Heart left ventricle (tissue), 16 donors: ENCODE measurements at places on chromosomes 16 and 17. TPM values are rescaled to one million over a fixed set of nuclear protein-coding genes. Genes with fewer than 3 reads are reported as not detected.

DNA sequence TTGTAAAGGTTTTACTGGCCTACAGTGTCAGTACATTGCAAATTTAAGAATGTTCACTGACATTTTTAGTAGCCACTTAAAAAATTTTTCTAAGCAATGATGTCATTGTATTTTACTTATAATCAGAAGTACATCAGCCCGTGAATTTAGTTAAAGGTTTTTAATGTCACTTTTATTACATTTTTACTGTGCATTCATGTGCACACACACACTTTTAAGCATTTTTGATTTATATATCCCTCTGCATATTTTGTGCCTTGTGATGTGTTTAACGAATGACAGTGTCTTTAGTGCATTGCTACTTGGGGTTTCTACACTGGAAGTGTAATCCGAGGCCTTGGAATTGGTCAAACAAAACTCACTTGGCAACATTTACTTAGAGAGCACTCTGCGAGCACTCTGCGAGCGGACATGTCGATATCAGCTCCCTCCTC is 190.4 kb downstream of the WWOX start:
- no peak for DNase-seq

- no peak for DNase-seq
Observed at GRCh38 chr16:78560997-78561396, 461.5 kb downstream of the WWOX start.

DNA sequence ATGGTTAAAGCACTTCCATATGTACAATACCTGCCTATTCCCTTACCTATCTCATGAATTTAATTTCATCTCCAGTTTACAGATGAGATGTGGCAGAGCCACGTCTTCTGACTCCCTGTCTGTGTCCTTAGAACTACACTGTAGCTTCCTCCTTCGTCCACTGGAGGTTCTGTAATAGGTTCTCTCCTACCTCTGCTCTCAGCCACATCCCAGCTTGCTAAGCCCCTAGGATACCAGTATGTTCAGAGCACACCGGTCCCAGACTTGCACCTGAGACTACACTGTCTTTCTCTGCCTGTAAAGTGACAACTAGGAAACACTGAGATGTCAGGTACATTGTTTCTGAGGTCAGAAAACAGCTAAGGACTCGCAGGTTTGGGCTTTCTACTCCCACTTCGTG is 3.8 kb upstream of the RASL10B start:
- no peak for DNase-seq

DNA sequence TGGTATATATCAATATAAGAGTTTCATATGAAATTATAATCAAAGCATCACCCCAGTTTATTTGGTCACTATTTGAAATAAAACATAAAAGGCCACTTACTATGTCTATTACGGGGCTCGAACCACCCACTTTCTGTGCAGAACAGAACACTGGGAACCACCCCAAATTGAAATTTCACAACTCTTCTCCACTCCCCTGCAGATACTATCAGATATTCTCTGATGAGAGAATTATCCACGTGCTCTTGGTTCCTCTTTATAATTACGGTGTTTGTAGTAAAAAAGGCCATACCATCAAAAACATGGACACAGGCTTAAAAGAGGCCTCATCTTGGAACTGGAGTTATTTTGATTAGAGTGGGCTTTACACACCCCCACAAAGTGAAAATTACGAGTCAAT is 82.8 kb downstream of the WDR59 start:
- no peak for DNase-seq

- no peak for DNase-seq
Observed at GRCh38 chr16:88004391-88004790, 53.2 kb downstream of the BANP start.

DNA sequence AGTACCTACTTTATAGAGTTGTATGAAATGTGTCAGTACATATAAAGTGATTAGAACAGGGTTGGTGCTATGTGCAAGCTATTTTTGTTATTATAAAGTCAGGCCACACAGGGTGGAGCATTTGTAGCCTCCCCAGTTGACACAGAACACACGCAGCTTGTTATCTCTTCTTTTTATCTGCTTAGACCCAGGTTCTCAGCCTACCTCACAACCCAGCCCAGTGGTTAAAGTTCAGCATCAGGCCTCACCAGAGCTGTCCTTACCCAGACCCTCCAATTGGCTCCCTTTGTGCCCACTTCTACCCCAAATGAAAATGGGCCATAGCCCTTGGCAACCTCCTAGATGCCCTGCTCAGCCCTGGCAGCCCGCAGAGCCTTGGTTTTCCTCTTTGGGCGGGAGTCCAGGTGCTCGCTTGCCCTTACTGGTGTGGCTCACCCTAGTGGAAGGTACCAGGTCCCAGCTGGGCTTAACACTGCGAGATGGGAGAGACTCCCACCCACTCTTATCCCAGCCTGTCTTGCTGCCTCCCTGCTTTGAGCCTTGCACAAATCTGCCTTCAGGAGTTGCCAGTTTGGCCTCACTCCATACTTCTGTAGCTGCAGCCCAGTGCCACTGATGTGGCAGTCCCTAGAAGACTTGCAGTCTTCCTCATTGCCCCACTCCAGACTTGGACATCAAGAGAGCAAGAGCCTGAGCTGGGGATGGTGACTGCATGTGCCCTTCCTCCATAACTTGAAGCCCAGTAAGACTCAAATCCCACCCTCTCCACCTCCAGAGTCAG is 1.1 kb upstream of the PIGS start:
- DNase-seq: no peak

DNA sequence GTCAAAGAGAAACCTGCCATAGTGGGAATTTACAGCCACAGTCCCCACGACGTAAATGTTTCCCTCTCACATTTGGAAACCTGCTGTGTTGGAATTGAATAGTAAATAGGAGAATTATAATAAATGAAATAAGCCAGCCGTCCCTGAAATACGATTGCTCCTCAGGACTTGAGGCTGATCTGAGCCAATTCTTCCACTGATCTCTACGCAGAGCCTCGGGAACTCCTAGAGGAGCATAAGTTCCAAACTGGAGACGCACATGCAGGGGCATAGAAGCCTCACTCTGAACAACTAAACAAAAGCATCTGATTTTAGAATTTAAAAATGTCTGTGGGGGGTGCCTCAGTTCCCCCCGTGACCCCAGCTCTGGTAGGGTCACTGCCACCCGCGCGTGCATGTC is 10.2 kb upstream of the TEX19 start:
- no peak for DNase-seq

- no peak for DNase-seq
Observed at GRCh38 chr17:48244121-48244711, 136.7 kb downstream of the SNX11 start.

DNA sequence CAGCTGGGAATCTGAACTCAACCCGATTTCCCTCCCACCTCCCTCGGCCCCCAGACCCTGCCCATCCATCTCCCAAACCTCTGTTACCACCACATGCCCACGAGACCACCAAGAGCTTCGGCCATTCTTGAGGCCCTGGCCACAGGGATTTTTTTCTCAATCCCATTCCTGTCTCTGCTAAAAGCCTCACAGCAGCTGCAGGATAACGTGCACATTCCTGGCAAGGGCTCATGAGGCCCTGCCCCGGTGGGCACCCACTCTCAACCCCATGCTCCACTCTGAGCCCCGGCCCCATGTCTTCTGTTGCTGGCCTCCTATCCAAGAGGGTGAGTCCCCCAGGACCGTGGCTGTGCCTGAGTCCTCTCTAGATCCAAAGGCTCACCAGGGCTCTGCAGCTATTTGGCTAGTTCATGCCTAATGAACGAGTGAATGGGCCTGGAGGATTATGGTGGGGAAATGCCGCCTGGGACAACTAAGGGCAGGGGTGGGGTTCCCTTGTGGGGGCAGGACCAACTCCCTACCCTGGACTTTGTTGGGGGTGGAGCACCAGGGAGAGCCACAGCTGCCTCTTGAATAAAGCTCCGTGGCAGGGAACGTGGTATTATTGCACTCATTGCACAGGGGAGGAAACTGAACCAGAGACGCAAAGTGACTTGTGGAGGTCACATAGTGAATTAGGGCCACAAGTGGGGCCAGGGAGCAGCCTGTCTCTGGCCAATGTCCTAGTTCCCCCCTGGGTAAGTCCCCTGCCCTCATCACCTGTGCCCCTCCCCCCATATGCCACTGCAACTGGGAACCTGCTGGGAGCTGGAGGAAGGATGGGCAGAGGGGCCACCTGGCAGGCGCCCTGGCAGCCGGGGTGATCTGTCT is 113.8 kb upstream of the SMURF2 start:
- no peak for DNase-seq

DNA sequence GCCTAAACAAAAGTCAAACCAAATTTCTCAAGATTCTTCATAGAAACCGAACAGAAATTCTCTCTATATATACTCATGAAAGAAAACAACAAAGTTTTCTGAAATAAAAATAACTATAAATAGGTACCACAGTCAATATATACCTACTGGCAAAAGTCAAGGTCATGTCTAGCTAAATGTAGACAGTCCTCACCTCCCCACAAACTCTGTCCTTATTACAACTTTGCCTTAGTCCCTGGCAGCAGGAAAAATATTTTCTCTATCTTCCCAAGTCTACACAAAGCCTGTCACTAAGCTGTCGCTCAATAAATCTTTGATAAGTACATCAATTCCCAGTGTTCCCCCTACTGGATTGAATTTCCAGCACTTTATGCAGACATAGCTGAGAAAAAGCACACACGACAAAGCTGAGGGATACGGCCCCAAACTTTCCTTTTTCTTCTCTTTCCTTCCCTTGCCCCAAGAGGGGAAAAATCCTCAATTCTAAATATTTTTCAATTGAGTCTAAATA is 2.7 kb downstream of the CFAP20 start:
- DNase-seq: no peak

DNA sequence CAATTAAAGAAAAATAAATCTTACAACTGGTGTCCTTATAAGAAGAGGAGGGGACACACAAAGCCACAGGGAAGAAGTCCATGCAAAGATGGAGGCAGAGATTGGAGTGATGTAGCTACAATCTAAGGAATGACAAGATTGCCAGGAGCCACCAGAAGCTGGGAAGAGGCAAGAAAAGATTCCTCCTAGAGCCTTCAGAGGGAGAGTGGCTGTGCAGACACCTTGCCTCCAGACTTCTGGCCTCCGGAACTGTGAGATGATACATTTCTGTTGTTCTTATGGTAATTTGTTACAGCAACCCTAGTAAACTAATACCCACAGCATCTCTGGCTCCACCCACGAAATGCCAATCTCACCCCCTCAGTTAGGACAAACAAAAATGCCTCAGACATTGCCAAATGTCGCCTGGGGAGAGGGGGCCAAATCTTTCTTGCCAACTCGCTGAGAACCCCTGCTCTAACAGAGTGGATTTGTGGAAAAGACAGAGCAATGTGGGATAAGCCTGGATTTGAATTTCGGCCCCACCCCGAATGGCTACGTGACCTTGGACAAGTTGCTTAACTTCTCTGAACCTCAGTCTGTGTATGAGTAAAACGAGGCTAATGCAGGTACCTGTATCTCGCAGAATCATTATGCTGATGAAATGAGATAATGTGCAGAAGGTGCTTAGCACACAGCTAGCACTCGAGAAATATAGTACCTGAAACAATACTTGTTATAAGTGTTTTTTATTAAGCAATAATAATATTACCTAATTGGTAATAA is 37.1 kb upstream of the CSNK2A2 start:
- DNase-seq: no peak

DNA sequence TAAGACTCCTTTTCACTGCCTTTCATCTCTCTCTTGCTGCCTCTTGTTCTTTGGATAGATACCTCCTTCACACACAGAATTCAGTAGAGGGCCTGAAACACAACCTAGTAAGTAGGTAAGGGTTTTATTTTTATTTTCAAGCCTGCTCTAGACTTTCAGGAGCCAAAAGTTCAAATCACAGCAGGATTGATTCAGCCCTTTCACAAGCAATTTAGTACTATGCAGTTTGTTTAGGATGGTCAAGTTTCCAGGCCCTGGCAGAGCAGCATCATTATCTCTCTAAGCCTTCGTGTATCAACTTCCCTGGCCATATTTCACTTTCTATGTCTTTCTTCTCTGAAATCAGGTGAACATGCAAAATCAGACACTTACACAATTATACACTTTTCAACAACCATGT is 148.8 kb upstream of the CORO6 start:
- DNase-seq: no peak

- DNase-seq: no peak
Observed at GRCh38 chr17:73463821-73464220, 152.0 kb upstream of the CDC42EP4 start.

DNA sequence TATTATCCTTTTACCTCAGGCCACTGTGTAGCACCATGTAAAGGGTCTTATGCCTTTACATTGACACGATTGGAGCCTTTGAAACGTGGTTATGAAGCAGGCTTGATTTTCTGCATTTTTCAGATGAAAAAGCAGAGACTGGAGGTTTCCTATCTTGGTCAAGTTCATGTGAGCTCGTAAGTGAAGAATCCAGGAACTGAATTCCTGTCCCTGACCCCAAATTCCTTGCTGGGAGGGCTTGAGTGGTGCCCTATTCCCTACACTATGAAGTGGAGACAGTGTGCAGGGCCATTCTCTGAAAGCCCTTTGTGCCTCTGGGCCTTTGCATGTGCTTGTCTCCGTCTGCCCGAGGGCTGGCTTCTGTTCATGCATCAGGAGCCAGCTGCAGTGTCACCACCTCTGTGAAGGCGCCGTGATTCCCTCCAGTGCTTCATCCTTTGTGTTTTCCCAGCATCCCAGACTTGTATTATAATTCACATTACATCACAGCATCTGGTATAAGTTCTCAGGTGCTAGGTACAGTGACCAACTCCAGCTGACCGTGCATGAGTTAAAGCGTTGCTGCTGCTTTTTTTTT is 181.1 kb downstream of the SNX29 start:
- no peak for DNase-seq

DNA sequence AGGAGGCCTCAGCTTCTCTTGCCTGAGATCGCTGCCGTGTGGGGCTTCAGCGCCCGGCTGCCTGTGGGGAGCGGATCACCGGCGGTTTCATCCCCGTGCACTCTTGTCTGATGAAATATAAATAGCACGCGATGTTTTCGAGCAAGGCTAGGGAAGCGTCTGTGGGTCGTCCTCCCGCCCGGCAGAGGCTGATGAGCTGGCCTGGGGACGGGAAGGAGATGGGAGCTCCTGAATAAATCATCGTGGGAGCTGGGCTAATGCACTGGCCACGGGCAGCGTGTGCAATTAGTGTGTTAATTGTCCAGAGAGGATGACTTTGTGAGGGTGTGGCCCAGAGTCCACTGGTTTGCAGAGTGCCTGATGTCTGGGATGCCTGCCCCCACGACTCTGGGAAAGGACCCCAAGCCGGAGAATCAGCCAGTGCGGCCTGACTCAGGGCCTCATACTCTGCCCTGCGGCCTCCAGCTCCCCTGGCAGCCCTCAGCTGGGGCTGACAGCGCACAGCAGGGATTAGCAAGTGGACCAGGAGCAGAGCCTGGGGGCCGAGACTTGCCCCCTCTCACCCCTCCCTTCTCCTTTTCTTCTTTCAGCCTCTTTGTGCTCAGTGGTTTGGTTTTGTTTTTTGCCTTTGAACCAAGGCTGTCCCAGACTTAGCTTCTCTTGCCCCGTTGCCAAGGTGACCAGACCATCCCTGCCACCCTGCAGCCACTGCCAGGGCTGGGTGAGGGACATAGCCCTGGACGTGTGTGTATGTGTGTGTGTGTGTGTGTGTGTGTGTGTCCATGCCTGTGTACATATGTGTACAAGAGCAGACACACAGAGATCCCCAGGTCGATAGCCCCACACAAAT is 21.4 kb downstream of the KCNJ12 start:
- DNase-seq: no peak

- no peak for DNase-seq
Observed at GRCh38 chr16:69239851-69240250, 52.9 kb downstream of the SNTB2 start.

GRCh38 chr16:78794581-78795250 is 695.3 kb downstream of the WWOX start:
- DNase-seq: no peak

- no peak for DNase-seq
Observed at GRCh38 chr17:34499576-34499975, 79.8 kb upstream of the TMEM132E start.

Gene KRTAP3-1
- not detected for total RNA-seq

Gene NTN3
- 0.24 TPM for total RNA-seq

Gene SYCE1L
- 2.0 TPM for total RNA-seq

Gene DLX3
- 0.09 TPM for total RNA-seq
